Mesenchymal stem cell (in vitro differentiated cells and primary cell): ENCODE measurements at places on chromosomes 2 and 18.

GRCh38 chr2:137943678-137944347 is 20.5 kb upstream of the HNMT start:
- no peak for DNase-seq

DNA sequence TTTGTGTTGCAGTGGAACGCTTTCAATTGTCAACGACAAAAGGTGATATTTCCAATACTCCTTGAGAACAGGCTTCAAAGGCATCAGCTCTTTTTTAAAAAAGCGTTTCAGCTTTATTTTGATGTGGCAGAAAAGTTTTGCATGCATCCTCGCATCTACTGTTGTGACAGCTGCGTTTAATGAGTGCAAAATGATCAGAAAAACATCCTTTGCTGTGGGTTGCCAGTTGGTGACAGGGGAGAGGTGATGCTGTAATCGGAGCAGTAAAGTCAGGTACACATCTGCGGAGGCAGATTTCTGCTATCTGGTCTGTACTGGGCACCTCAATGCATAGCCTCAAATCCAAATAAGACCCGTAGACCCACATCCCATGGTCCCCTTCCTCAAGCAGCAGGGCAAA is 91.9 kb upstream of the POU3F3 start:
- no peak for DNase-seq

- no peak for DNase-seq
Observed at GRCh38 chr2:212957624-212958023, 193.8 kb downstream of the IKZF2 start.

DNA sequence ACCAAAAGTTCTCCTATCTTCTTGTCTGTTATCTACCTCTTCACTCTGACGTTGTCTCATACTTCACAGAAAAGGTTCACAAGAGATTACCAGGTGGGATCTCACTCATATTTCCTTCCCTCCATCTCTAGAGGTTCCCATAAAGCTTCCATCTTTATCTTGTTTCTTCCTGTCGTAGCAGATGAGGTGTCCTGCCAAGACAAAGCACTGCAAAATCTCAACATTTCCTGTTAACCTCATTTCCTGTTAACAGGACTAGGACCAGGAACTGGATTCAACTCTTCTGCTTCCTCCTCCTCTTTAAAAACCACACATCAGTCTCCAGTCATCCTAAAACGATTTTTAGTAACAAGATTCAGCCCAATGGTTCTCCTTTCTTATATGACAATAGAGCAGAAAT is 512.8 kb upstream of the NRP2 start:
- DNase-seq = no peak

- DNase-seq = no peak
Observed at GRCh38 chr18:35547008-35547605, 34.4 kb upstream of the GALNT1 start.

GRCh38 chr18:79530821-79531220 is 135.1 kb downstream of the NFATC1 start:
- DNase-seq = no peak

GRCh38 chr2:47205576-47206141 is 50.6 kb upstream of the STPG4 start:
- no peak for DNase-seq

DNA sequence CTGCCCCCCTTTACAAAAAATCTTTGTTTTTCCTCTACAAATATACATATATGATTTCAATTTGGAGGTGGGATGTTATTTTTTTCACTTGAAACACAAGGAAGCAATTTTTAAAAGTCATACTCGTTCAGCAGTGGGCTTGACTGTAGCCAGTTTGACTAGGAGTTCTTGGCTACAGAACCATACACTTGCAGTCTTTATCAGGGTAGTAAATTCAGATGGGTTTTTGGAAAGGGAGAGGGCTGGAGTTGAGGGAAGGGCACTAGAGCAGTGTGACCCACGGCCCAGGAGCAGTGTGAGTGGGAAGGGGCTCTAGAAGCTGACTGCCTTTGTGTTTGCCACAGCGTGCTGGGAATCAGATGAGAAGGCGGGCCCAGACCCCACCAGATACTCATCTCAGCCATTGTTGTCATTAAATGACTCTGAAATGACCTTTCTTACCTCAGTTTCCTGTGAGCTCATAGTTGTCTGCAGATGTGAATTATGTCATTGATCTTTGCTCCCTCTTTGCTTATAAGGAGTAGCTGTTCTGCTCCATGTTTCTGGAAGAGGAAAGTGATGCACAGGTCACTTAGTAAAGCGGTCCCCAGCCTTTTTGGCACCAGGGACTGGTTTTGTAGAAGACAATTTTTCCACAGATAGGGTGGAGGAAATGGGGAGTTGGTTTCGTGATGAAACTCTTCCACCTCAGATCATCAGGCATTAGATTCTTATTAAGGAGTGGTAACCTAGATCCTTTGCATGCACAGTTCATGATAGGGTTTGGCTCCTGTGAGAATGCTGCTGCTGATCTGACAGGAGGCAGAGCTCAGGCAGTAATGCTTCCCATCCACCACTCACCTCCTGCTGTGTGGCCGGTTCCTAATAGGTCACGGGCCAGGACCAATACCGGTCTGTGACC is 116.8 kb downstream of the SPTBN1 start:
- peak; percentile 93 for DNase-seq

- no peak for DNase-seq
Observed at GRCh38 chr2:144889348-144889747, 369.4 kb upstream of the ZEB2 start.

DNA sequence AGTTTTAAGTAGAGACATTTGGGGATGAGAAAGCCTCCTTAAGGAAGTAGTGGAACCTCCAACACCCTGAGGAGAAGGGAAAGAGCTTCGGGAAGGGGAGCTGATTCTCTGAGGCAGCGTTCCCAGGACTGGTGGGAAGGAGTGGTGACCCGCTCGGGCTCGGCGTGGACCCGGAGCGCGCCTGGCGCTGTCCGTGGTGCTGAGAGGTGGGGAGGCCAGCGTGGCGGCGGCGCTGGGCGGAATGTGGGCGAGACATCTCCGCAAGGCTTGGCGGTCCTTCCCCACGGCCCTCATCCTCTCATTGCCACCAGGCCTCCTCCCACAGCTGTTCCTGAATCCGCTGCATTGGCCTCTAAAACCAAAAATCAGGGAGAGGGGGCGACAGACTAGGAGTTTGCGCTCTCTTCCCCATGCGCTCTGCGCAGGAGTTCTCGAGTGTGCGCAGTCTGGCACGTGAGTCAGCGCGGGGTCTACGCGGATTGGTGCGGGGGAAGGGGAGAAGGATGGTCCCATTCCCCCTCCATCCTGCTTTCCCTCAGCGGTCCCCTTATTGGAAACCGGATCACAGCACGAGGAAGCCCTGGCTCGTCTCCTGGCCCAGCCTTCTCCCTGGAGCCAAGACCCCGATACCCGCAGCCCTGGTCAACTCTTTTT is 857 bp downstream of the RESP18 start:
- peak; percentile 37 for DNase-seq

DNA sequence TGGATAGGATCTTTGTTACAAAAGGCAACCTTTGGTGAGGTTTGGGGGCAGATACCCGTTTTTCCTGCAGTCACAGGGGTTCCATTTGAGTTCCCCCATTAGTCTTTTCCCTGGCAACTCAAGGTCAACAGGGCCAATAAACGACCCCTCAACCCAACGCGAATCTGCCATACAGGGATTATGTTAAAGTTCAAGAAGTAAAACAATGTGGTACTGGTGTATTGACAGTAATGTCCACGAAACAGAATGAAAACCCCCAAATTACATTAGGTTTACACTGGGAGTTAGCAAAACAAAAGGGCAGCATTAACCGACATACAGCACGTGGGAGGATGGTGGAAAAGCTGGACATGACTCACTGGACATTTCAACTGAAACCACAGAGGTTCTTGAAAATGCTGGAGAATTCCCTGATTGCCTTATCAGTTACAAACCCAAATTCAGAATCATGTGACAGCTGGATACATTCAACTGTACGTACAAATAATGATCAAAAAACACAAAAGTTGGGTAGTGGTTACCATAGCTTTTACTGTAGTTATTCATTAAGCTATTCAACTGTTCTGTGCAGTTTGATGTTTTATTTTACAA is 4.9 kb upstream of the IMP4 start:
- DNase-seq = peak; percentile 84

DNA sequence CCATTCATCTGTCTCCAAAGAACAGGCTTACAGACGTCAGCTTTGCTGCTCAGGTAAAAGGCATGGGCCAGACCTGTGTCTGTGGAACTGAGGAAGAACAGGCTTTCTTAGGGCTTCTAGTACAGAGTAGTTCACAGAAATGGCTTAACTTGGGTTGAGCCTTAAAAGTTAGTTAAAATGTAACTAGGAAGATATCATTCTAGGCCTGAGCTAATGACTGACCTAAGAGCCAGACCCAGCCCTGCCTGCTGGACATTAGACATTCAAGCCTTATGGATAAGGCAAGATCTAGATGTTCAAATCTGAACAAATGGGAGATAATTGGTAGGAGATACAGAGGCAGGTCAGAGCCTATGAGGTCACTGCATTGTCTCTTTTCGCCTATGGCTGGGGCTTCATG is 73.9 kb upstream of the SLC14A2 start:
- no peak for DNase-seq

- no peak for DNase-seq
Observed at GRCh38 chr2:42105330-42106256, 57.8 kb downstream of the PKDCC start.

- DNase-seq = no peak
Observed at GRCh38 chr2:98883780-98884211, 52.2 kb downstream of the CRACDL start.

DNA sequence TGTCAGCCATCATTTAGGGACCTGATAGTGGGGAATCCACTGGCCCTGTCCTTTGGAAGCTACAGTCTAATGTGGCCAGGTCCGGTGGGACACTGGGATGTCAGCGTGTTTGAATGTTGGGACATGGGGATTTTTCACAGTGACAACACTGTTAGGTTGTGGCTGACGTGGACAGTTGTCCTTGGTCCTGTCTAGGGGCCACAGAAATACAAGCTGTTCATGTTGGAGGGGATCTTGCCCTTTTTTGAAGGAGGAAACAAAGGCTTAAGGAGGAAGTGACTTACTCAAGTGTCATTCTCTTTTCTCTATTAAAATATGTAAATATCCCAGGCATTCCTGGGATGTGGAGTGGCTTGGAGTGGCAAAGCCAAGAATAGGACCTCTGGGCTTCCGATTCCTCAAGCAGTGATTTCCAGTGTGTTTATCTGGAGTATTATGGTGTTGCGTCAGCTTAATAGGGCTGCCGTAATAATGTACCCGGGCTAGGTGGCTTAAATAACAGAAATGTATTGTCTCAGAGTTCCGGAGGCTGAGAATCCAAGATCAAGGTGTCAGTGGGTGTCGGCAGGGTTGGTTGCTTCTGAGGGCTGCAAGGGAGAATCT is 8.5 kb downstream of the ACOXL start:
- peak; percentile 33 for DNase-seq

- DNase-seq = no peak
Observed at GRCh38 chr2:62498739-62499138, 7.3 kb downstream of the TMEM17 start.

DNA sequence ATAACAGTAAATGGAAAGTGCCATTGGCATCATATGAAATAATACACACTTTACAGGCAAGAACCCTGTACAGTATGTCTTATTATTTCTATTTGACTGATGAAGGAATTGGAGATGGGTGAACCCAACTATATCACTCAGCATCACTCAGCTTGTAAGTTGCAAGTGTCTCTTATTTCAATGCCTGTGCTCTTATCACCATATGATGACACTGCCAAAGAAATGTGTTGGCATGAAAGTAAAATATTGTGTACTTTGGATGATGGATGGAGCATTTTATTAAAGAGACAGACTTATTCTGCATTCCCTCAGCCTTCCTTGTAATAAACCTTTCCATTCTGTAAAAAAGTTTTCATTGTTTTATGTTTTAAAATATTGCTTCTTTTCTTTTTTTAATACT is 927.5 kb upstream of the VRK2 start:
- no peak for DNase-seq

DNA sequence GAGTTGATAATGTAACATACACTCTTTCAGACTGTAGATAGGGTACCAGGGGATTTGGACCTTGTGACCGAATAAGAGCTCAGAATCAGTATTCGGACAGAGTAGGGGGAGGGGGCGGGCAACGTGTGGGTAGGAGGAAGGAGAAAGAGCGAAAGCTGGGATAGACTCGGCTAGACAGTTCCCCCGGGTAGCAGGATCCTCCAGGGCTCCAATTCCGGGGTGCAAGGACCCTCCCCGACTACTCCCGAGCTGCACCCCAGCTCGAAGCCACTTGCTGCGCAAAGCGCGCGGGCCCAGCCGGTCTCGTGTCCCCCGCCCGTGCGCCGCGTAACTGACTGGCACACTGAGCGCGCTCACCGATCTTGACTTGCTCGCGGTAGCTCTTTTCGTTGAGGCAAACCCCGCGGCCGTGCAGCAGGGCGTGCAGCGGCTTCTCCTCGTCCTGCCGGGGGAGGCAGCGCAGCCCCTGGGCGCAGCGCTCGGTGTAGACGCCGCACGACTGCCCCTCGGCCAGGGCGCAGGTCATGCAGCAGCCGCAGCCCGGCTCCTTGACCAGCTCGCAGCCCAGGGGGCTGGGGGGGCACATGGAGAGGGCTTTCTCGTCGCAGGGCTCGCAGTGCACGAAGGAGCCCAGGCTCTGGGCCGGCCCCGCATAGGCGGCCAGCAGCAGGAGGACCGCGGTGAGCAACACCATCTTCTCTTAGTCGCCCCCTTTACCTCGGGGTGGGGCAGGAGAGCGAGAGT is 1.1 kb downstream of the IGFBP5 start:
- peak; percentile 70 for DNase-seq

GRCh38 chr18:5625076-5625475 is 81.3 kb upstream of the EPB41L3 start:
- DNase-seq = no peak

GRCh38 chr2:180799141-180799540 is 181.3 kb upstream of the UBE2E3 start:
- no peak for DNase-seq

- no peak for DNase-seq
Observed at GRCh38 chr2:25085761-25086560, 44.1 kb downstream of the EFR3B start.

GRCh38 chr2:117972476-117973123 is 41.3 kb downstream of the CCDC93 start:
- DNase-seq = no peak

DNA sequence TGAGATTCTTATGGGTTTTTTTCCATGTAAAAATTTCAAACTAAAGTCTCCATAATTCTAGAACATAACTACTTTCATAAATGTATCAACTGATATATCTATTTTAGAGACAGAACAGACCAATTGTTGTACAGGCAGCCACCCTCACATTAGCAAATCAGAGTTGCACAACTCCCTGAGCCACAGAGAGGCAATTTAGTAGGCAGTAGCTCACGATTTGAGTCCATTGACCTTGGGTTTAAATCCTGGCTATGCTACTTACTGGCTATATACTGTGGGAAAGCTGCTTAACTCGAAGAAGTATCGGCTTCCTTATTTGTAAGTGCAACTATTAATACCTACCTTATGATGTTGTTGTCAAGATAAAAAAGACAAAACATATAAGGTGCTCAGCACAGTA is 16.2 kb downstream of the MTIF2 start:
- no peak for DNase-seq

DNA sequence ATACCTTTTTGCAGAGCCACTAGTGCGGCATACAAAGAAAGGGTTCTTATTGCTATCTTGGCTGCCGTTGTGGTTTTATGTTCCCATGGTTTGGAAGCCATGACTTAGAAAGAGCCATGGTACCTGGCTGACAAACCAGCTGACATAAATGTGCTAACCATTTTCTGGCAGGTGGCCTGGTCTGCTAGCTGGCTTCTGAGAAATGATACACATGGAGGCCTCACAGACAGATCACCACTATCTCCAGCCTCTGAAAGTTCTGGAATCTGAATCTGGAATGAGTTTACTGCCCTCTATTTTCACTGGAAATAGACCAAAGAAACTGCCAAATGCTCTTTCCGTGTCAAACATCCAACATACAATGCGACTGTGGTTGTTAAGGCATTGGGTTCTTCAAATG is 123.7 kb downstream of the QPCT start:
- DNase-seq = no peak
